ENCODE measurements at places on chromosomes 3 and 15. TPM values are rescaled to one million over a fixed set of nuclear protein-coding genes. Genes with fewer than 3 reads are reported as not detected.

DNA sequence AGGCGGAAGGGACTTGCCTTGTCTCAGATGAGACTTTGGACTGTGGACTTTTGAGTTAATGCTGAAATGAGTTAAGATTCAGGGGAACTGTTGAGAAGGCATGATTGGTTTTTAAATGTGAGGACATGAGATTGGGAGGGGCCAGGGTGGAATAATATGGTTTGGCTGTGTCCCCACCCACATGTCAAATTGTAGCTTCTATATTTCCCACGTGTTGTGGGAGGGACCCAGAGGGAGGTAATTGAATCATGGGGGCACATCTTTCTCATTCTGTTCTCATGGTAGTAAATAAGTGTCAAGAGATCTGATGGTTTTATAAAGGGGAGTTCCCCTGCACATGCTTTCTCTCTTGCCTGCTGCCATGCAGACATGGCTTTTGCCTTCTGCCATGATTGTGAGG lies 89.2 kb downstream of the CGGBP1 start:
- DNase-seq = no peak

DNA sequence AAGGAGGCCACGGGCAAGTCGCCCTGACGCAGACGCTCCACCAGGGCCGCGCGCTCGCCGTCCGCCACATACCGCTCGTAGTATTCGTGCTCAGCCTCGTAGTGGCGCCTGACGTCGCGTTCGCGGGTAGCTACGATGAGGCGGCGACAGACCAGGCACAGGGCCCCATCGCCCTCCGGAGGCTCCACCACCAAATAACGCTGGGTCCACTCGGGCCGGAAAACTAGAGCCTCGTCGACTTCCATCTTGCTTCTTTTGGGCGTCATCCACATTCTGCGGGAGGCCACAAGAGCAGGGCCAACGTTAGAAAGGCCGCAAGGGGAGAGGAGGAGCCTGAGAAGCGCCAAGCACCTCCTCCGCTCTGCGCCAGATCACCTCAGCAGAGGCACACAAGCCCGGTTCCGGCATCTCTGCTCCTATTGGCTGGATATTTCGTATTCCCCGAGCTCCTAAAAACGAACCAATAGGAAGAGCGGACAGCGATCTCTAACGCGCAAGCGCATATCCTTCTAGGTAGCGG lies at the start of gene EPM2AIP1:
Gene EPM2AIP1, minus strand, starts transcription at position 326 of the 520 bp plus-strand sequence. Its CDS starts 54 bp downstream, at position 272.
- no peak for DNase-seq

Gene GOLGA8M
- 1.8 TPM for polyA plus RNA-seq

GRCh38 chr3:119257111-119257510 lies 16.4 kb upstream of the B4GALT4 start:
- DNase-seq = no peak
